ENCODE measurements at places on chromosomes 4 and X.

GRCh38 chr4:95929448-95930064 is 89.7 kb downstream of the PDHA2 start:
- DNase-seq = no peak

DNA sequence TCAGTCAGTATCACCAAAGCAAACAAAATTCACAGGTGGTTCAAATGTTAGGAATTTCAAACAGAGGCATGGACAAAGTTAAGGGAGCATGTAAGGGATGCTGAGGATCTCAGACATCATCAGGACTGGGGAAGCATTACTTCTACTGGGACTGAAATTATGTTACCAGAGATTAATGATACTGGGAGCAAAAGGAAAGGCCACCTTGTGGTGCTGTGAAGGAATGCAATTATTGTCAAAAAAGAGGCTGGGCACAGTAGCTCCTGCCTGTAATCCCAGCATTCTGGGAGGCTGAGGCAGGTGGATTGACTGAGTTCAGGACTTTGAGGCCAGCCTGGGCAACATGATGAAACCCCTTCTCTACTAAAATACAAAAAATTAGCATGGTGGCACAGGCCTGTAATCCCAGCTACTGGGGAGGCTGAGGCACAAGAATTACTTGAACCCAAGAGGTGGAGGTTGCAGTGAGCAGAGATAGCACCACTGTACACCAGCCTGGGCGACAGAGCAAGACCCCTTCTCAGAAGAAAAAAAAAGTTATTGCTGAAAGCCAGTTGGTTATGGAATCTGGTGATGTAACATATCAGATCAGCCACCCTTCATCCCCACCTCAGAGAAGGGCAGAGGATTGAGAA is 954.3 kb downstream of the PCDH7 start:
- no peak for DNase-seq

DNA sequence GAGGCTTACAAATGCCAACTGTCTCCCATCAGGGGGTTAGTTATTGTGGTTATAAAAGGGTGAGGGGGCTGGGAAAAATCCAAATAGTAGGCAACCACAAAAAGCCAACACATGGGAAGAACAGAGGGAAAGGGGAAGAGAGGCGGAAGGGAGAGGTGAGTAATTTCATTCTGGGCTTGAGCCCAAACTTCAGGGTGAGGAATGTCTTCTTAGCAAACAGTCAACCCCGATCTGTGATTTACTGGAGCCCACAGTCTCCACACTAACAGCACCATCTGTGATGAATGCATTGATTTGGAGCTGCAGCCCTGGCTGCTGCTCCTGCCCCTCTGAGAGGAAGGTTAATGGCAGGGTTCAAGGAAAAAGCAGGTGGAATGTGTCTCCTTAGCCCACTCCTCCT is 162.2 kb upstream of the GPR101 start:
- DNase-seq = no peak

DNA sequence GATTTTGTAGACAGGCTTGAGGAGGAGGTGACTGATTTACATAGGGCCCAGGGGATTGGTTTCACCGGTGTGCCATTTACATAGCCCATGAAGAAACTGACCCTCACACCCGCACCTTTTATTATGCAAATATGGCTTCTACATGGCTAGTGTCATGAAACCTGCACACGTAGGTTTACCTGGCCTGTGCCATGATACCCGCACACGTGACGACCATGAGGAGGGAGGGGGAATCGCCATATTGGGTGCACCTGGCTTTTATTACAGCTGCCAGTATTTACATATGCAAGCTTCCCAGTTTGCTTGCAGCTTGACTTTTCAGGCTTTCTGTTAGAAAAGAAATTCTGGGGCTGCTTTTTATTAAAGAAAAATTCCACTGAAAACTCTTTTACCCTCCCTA is 359.7 kb downstream of the ADAM29 start:
- DNase-seq = no peak

- DNase-seq = no peak
These were observed 230.8 kb upstream of the TET2 start for GRCh38 chr4:104915864-104916263.

- no peak for DNase-seq
These were observed 10.3 kb downstream of the FHDC1 start for GRCh38 chr4:152946446-152946845.

GRCh38 chr4:125624951-125625350 is 310.2 kb downstream of the FAT4 start:
- no peak for DNase-seq

DNA sequence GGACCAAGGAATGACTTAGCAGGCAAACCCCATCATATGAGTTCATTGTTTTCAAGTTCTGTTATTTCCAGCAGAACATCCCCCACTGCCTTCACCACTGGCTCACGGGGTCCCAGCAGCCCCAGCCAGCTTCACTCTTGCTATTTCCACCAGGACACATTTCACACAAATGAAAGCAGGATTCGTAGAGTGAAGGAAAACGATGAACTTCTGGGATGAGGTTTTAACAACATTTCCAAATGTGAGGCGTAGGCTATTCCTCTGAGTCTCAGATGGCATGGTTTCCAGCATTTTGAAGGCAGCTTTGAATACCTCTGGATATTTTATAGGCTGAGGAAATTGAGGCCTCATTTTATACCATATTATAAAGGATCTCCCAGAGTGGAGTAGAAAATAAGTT is 32.9 kb upstream of the EGFL6 start:
- DNase-seq = no peak

DNA sequence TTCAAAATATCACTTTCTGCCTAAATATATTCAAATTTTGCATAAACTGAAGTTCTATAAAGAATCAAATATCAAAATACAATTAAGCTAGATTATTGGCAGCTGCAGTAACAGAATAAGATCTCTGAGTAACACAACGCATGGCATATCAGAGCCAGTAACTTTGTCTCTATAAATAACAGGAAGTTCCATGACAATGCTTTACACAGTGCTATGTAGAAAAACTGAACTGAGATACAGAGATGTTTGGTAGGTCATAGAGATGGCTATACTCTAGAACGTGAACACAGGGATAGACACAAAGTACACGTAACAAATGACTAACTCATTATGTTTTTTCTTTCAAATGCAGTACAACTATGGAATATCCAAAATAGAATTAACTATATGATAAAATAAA is 18.2 kb downstream of the UBE2D3 start:
- DNase-seq = no peak

DNA sequence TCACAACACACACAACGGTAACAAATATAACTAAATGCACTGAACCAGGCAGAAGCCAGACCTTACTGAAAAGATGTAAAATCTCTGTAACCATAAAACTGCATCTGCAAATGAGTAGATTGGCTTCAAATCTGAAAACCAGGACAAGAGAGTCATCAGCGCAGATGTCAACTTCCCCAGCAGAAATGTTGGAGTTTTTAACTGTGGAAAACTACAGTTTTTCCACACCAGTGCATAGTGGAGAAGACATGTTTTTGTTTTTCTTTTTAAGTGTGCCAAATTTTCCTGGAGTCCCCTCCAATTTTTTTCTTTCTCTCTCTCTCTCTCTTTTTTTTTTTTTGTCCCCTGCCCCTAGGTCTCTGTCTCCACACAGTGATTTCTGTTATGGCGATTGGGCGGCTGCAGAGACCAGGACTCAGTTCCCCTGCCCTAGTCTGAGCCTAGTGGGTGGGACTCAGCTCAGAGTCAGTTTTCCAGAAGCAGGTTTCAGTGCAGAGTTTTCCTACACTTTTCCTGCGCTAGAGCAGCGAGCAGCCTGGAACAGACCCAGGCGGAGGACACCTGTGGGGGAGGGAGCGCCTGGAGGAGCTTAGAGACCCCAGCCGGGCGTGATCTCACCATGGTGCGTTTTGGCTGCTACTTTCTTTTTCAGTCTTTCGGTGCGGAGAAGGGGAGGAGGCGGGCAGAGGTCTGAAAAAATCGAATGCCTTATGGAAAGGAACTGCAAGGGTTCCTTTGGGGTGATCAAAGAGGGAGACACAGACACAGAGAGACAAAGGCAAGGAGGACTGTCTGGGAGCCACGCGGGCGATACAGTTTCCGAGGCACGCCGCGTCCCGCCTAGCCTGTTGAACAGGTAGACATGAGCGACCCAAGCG is at the start of gene GUCY1A1:
GUCY1A1 (plus strand) TSS at position 505 of the 878 bp plus-strand sequence. CDS start 30,020 bp downstream, outside the sequence.
- no peak for DNase-seq

GRCh38 chrX:137194164-137194563 is 160.4 kb upstream of the GPR101 start:
- DNase-seq = no peak

GRCh38 chr4:25051534-25051933 is 20.8 kb upstream of the LGI2 start:
- DNase-seq = no peak

- DNase-seq = no peak
These were observed 119.6 kb downstream of the KLHL13 start for GRCh38 chrX:117996918-117997480.

- DNase-seq = no peak
These were observed 91.1 kb upstream of the SMAD1 start for GRCh38 chr4:145390571-145390970.

GRCh38 chrX:74372272-74372671 is 49.0 kb upstream of the SLC16A2 start:
- no peak for DNase-seq

GRCh38 chrX:45806410-45807121 is 605.9 kb upstream of the DIPK2B start:
- DNase-seq = no peak

DNA sequence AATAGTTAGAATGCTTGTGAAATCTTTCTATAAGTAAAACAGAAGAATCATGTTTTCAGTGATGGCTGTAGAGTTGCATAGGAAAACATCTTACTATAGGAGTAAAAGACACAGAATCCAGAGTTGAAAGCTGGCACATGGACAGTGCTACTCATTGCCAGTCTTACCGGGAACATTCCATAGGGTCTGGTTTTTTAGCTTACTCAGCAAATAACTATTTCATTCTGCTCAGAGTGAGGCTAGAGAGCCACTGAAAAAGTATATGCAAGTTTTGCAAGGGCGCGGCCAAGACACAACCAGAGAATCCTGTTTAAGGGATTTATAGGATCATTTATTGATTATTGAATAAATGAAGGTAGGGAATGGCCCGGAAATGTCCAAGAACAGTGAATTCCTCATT is 60.3 kb downstream of the MTHFD2L start:
- DNase-seq = no peak

DNA sequence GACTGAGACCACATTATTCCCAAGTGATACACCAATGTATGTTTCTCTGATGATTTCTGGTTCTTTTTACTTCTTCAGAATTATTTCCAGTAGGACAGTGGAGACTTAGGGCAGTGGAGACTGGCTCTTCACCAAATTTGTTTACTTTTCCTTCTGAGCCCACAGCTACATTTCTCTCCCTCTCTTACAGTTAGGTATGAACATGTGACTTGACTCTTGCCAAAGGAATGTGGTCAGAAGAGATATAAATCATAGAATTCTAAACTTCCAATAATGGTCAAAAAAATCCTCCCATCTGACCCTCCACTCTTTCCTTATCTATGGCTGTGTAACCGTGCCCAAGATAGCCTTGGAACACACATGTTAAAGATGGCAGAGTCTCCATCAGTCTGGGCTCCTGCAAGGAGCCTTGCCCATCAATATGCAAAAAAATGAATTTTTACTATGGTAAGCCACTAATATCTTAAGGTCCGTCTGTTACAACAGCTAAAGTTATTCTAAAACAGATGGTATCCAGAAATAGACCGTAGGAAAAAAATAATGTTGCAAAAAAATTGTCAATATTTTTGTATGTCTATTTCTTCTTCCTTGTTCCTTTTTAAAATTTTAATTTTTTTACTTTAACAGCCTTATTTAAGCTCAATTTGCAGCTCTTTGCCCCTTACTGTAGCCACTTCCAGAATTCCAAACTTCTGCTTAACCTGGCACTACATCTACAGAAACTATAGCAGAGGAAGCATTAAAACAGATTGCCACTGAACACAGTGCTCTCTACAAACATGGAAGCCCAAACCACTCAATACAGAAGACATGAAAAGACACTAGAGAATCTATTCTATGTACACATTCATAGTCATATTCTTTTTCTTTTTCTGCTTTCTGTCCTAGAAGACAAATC is 260.7 kb downstream of the COL25A1 start:
- DNase-seq = no peak

GRCh38 chr4:142574306-142574705 is 271.8 kb downstream of the INPP4B start:
- DNase-seq = no peak

DNA sequence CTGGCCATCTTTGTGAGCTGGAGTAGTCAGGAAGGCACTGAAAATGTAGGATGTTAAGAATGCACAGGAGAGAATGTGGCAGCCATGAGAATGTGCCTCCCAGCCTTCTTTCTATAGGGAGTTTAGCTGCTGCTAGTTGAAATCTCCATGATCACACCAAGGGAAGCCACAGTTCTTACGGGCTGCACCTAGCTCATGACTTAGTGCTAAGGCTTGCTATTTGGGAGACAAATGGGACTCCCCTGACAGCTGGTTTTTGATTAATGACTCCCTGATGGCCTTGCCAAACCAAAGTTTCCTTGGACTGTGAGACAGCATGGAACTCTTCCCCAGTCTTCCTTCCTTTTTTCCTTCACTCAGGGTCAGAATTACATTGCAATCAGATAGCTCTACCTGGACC is 9.2 kb downstream of the CTSO start:
- no peak for DNase-seq

GRCh38 chrX:9862953-9863352 is 76.7 kb downstream of the SHROOM2 start:
- DNase-seq = no peak

GRCh38 chr4:185110375-185110823 is 32.7 kb upstream of the SLC25A4 start:
- no peak for DNase-seq

GRCh38 chrX:17046478-17047097 is 100.1 kb downstream of the REPS2 start:
- peak; percentile 34 for DNase-seq

DNA sequence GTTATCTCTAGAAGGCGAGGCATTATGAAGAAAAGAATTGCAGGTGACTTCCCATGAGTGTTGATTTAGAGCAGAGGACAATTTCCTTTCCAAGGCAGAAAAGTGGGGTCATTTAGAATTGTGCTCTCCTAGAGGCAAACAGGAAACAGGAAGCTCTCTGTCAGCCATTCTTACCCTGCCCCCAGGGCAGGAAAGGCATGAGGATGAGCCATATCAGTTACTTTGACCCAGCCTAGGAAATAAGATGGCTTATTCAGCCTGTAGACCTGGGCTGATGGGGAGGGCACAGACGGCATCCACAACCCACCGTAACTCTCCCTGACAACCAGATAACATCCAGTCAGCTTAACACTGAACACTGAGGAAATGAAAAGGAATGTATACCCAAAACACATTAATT is 88.8 kb upstream of the KDR start:
- DNase-seq = no peak

DNA sequence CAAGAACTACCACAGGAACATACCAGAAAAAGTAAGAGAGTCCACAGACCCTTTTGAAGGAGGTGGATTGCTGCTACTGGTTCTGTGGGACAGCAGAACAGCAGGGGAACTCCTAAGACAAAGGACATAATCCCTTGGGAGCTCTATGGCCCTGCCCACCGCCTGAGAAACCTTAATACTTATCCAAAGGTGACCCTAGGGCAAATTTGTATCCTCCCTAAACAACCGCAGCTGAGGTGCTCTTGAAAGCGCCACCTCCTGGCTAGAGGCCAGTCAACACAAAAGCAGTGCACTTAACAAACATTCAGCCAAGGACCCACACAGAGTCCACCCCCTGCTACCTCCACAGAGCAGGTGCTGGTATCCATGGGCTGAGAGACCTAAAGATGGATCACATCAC is 136.8 kb downstream of the ADAM29 start:
- no peak for DNase-seq

GRCh38 chr4:11730545-11730944 is 301.9 kb upstream of the HS3ST1 start:
- DNase-seq = no peak
